Trophoblast cell (in vitro differentiated cells and primary cell): ENCODE measurements at places on chromosomes 2 and 18.

- DNase-seq = peak; percentile 97
These were observed 37.1 kb upstream of the ZCCHC2 start for GRCh38 chr18:62485684-62486083.

- DNase-seq = no peak
These were observed 18.7 kb downstream of the SP140 start for GRCh38 chr2:230244211-230244610.

GRCh38 chr2:9106338-9107167, 100.1 kb upstream of the ASAP2 start:
- DNase-seq = peak; percentile 36

DNA sequence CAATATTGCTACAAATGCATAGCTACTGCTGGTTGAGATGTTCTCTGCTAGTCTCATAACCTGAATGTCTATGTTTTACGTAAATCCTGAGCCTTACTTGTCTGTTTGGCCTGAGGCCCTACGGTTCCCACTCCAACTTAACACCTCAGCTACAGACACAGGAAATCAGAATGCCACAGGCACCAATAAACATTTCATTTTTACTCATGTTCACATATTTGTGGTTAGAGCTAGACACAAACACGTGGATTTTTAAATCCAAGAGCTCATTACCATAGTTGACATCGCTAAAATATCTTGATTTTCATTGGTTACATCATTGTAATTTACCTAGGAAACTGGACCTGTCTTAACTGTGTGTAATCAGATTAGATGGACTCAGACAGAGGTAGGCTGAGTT, 263.8 kb upstream of the CDH19 start:
- DNase-seq = peak; percentile 52

DNA sequence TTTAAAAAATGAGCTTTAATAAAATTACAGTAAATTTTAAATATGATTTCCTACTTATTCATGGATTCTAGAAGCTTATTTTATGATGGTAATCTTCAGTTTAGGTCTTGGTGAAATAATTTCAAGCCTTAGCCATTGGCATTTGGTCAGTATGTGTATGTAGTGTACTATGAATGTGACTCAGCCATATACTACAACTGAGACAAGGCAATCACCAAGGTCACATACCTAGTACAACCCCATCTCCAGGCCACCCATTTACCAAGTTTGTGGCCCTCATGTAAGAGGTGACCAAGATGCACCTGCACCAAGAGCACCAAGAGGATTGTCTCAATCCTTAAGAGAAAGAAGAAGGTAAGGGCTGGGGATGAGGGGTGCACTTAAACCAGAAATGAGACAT, 54.8 kb upstream of the FRZB start:
- no peak for DNase-seq

DNA sequence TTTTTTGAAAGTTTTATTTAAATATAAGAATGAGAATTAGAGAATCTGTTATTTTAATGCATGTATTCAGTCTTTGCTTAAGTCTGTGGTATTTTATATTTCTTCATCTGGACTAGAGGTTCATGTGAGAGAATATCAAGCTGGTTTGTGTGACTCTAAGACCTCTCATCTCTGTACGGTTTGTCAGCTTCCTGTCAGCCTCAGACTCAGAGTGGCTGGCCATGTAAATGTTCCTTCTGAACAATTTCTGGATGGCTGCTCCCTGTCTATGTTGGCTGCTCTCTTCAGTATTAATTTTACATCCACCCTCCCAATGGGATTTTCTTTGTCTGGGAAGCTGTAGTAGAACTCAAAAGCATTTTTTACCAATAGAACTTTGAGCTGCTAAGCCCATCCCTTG, 225.3 kb upstream of the THUMPD2 start:
- DNase-seq = no peak

- no peak for DNase-seq
These were observed 96.8 kb downstream of the SNTG2 start for GRCh38 chr2:1047485-1047884.

DNA sequence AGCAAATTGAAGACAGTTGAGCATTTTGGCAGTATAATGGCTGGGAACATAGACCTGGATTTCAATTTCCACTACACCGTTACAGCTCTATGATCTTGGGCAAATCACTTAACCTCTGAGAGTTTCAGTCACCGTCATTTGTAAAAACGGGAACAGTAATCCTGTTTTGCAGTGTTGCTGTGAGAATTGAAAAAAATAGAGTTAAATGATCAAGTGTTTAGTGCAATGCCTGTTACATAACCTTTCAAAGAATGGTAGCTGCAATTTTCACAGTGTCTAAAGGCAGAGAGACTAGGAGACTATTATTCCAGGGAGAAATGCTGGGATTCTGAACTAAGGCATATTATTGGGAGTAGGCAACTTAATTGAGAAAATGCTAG, 2.0 kb downstream of the AGPS start:
- DNase-seq = no peak

GRCh38 chr18:63924551-63924950, 16.8 kb downstream of the SERPINB10 start:
- peak; percentile 48 for DNase-seq

- DNase-seq = peak; percentile 32
These were observed 27.2 kb upstream of the EML4 start for GRCh38 chr2:42141687-42142546.

- no peak for DNase-seq
These were observed 11.1 kb downstream of the ITPRID2 start for GRCh38 chr2:181902625-181903024.

- DNase-seq = no peak
These were observed 200.0 kb downstream of the PDE1A start for GRCh38 chr2:182226807-182227206.

- DNase-seq = no peak
These were observed 105.9 kb upstream of the ID2 start for GRCh38 chr2:8575834-8576423.

- no peak for DNase-seq
These were observed 55.7 kb downstream of the ITSN2 start for GRCh38 chr2:24304631-24305030.

- peak; percentile 96 for DNase-seq
These were observed 4.7 kb upstream of the DNAJB2 start for GRCh38 chr2:219274361-219274921.

DNA sequence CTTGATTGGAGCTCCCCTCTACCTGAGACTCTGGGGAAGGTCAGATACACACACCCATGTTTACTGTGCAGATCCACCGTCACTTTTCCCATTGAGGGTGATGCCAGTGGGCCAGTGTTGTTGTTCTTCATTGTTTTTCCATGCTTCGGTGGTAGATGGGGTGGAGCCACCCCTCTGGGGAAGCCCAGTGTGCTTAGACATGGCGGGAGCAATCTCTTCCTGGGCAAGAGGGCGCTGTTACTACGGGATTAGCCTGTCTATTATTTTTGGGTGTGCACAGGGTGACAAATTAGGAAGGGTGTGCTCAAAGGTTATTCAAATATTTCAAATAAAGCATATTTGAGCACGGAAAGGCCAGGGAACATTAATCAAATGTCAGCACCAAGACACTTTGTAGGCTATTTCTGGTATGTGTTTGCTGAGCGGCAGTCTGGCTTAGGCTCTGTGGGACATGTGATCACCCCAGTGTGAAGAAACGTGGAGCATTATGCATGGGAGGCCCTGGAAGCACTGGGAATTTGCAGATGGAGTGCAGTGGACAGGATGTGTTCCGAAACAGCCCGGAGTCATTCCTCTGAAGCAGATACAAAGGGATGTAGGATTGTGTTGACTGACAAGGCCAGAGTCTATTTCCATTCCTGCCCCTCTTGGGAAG, 34.8 kb upstream of the SMIM21 start:
- DNase-seq = no peak

DNA sequence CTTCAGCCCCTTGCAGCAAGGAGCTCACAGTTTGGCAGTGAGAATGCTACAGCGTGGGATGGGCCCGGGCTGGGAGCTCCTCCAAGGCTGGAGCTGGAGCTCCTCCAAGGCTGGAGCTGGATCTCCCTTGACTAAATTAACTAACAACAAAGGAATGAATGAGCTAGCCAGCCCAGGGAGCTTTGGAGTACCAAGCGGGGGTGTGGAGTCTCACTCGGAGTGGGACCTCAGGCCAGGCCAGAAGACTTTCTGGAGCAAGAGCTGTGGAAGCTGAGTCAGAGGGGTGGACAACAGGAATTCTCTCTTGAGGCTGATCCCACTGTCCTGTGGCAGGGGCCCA, 244.7 kb upstream of the HS6ST1 start:
- peak; percentile 27 for DNase-seq

DNA sequence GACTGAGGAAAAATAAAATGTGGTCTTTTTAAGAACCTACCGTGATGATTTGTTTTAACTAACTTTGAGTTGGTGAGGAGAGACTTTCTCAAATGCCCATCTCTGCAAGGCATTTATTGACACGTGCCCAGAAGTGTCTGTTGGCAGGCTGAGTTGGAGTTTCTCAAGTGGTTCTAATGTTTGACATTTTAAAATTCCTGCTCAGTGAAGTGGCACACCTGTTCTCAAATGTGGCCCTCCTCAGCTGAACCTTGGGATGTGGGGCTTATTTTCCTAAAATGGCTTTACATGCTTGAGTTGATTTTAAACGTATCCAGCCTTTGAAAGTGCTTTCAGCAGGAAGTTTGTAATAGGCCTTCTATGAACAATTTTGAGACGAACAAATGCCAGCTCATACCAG, 876 bp upstream of the CAVIN2 start:
- DNase-seq = no peak

- DNase-seq = no peak
These were observed 54.8 kb upstream of the CCDC178 start for GRCh38 chr18:33495278-33495677.

DNA sequence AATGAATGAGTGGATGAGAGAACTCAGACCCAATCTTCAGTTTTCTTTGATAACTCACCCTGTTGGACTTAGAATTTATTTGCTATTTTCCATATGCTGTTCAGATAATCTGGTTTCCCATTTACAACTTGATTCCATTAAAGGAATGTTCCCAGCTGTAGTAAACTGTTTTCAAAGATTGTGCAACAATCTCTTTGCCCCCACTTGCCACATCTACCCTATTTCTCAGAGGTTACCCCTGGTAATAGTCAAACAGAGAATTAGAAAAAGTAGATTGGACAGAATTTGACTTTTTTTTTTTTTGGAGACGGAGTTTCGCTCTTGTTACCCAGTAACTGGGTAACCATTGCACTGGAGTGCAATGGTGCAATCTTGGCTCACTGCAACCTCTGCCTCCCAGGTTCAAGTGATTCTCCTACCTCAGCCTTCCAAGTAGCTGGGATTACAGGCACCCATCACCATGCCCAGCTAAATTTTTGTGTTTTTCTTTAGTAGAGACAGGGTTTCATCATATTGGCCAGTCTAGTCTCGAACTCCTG, 93.4 kb upstream of the SIX2 start:
- DNase-seq = no peak

GRCh38 chr18:54766634-54767033, 61.6 kb upstream of the RAB27B start:
- peak; percentile 58 for DNase-seq

DNA sequence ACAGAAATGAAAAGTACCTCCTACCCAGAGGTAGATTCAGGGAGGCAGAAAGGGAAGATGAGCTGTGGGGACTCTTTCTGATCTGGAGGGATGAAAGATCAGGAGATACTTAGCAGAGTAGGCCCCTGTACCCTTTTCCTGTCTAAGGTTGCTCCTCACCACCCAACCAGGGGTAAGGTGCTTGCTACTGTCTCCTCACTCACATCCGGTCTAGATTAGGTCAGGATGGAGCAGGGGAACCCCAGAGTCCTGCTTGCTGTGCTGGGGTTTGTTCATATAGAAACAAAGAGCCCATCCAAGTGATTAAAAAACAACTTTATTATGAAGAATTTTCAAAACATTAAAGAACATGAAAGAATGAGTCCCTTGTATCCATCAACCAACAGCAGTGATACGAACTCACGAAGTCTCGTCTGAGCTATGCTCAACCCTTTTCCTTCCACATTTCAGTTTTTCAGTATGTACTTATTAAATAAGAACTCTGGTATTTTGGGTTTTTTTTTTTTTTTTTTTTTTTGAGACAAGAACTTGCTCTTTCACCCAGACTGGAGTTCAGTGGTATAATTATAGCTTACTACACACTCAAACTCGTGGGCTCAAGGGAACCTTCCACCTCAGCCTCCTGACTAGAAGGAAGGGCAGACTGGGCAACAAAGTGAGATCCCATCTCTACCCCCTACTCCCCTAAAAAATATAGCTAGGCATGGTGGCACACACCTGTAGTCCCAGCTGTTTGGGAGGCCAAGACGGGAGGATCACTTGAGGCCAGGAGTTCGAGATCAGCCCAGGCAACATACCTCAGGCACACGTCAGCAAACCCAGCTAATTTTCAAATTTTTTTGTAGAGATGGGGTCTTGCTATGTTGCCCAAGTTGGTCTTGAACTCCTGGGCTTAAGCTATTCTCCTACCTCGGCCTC, 28.5 kb upstream of the MCFD2 start:
- no peak for DNase-seq

GRCh38 chr2:15942711-15943345, 2.5 kb downstream of the MYCN start:
- no peak for DNase-seq

- DNase-seq = no peak
These were observed 14.5 kb downstream of the OLA1 start for GRCh38 chr2:174233771-174234275.

GRCh38 chr18:48200631-48201336, 208.4 kb downstream of the ZBTB7C start:
- no peak for DNase-seq

DNA sequence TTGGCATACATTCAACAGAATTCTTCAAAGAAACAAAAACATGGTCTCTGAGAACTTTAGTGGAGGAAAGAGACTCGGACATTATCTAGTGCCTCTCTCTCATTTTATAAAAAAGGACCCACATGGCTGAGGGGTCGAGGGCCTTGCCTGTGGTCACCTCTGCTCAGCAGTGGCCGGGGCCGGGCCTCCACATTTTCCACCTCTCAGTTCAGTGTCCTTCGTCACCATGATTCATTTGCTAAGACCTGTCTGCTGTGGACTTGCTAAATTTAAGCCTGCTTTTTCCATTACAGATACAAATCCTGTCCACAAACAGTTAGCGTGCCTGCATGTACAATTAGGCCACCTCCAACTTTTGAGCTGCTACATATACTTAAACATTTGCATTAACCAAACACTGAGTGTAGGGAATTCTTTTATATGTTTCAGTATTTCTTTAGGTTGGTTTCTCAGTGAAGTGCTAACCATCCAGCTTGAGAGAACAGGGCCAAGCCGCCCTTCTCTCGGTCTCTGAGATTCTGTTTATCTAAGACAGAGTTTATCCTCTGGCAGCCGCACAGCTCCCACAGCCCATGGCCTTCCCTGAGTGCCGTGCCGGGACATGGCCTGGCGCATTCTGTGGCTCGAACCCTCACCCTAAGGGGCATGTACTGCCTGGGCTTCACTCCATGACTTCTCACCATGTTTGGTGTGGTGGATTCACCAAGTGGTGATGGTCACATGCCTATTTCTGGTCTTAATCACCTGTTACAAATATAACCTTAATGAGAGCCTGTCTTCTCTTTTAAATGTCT, 46.2 kb downstream of the COA5 start:
- DNase-seq = no peak

DNA sequence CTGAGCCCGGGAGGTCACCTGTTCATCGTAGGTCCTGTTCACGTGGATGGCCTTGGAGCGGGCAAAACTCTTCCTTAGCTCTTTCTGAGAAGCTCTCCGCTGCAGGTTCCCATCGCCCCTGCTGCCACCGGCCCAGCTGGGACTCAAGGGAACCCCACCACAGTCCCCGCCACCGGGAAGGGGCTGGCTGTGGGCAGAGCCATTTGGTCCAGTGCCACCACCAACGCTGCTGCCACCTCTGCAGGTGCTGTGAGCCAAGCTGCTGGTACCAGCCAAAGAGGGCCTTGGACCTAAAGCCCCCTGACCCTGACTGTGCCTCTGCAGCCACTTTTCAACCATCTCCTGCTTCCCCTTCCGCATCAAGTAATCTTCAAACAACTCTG, 586 bp downstream of the PDE11A start:
- DNase-seq = no peak

- DNase-seq = no peak
These were observed 120.3 kb upstream of the UXS1 start for GRCh38 chr2:106314444-106314843.
